ENCODE measurements at places on chromosomes 5 and 9.

DNA sequence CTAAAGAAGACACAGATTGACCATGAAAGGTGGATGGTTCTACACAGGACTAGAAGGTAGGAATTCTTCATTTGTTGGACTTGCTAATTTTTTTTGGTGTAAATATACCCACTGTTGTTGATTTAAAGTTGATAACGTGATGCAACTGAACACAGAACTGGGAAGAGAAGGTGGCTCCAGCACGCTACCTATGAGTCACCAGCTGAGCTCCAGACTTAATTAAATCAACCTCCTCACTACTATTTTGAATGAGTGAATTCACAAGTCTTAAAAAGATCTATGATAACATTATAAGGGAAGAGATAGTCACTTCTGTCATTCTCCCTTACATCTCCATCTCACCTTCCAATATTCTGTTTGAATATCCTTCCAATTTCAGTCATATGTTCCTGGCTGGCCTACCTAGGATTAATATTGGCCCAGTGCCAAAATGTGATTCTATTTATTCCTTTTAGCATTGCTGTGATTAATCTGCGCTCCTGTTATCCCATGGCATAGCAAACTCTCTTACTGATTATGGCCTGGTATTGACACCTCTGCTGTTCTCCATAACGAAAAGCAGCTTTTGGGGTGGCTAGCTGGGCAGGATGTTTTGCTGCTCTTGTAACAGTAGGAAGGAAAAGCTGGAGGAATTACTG lies 135.9 kb upstream of the CCDC152 start:
- no peak for DNase-seq

GRCh38 chr9:93613174-93613573 lies 36.8 kb downstream of the PHF2 start:
- no peak for DNase-seq

GRCh38 chr5:145858959-145859358 lies 13.9 kb downstream of the GRXCR2 start:
- DNase-seq = no peak

DNA sequence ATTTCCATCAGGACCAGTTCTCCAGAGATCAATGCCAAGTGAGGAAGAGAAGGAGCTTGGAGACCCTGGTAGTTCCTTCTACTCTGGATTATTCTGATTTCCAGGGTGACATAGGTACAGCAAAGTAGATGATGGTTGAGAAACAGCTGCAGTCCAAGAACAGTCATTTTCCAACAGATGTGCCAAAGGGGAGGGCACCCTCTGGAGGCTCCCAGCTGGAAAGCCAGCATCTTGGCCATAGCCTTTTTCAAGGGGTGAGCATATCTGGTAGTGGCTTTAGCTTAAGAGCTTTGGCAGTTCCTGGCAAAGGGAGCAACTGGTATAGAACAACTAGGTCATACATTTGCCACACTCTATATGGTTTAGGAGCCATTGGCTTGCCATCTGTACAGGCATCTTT lies 492.7 kb downstream of the RASEF start:
- DNase-seq = no peak

GRCh38 chr9:93083592-93084470 lies 12.2 kb upstream of the CARD19 start:
- DNase-seq = no peak

DNA sequence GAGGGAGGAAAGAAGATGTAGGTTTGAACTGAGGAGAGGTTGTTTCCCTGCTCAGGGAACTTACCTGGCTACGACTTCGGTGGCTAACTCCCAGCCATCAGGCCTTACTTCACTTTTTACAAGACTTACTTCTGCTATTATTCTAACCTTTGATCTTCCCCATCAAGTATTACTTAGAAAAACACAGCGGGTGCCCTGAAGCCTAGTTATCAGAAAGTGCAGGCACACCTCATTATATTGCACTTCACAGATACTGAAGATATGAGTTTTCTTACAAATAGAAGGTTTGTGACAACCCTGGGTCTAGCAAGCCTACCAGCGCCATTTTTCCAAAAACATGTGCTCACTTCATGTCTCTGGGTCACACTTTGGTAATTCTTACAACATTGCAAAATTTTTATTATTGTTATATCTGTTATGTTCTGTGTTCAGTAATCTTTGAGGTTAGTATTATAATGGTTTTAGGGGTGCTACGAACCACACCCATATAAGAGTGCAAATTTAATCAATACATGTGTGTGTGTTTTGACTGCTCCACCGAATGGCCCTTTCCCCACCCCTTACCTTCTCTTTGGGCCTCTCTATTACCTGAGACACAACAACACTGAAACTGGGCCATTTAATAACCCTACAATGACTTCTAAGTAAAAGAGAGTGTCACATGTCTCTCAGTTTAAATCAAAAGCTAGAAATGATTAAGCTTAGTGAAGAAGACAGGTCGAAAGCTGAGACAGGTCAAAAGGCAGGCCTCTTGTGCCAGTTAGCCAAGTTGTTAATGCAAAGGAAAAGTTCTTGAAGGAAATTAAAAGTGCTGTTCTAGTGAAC lies 2102.7 kb upstream of the WWC1 start:
- DNase-seq = no peak

DNA sequence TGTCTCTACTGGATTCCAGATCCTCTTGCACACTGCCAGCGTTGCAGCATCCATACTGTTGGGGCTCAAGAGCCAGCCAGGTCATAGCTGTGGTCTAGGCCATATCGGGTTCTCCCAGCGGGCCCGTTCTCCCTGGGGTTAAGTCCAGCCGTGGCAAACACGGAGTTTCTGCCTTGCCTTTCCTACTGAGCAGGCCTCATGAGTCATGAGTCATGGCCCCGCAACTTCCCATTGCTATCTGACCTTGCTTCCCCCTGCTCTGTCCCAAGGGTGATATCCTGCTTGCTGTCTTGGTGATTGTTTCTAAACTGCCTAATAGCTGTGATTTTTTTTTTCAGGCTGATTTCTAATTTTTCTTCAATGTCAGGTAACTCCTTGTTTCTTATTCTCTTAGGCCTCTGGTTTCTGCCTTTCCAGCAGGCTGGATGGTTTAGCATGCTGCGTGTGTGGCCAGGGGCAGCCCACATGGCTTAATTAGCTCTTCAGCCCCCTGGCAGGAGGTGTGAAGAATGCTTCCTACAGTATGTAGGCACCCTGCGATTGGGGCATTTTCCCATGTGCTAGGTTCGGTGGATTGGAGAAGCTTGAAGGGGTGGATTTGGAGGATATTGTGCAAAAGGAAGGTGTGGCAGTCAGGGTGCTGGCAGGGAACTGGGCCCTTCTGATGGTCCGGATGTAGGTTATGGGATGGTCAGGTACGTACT lies 18.7 kb downstream of the DAPK1 start:
- peak; percentile 50 for DNase-seq

GRCh38 chr5:178461004-178461730 lies 129.0 kb downstream of the COL23A1 start:
- DNase-seq = no peak

DNA sequence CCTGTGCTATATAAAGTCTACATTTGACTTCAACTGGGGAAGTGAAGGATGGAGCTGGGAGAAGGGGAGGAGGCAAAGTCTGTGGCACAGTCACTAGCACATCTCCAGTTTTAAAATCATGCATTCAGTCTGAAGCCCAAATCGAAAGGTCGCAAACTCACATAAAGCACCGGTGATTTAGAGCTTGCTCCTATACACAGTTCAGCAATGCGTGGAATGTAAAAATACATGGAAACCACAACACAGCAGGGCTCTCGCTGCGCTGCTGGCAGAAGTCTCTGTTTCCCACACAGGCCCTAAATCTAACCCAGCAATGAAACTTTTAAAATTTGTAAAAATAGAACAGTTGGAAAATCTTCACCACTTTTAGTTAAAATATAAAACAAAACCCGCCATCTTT lies 68.2 kb downstream of the EBF1 start:
- DNase-seq = no peak

- no peak for DNase-seq
Measured at GRCh38 chr5:170636206-170636605, 132.4 kb downstream of the KCNIP1 start.

GRCh38 chr9:78725503-78725902 lies 428.6 kb downstream of the PSAT1 start:
- no peak for DNase-seq

DNA sequence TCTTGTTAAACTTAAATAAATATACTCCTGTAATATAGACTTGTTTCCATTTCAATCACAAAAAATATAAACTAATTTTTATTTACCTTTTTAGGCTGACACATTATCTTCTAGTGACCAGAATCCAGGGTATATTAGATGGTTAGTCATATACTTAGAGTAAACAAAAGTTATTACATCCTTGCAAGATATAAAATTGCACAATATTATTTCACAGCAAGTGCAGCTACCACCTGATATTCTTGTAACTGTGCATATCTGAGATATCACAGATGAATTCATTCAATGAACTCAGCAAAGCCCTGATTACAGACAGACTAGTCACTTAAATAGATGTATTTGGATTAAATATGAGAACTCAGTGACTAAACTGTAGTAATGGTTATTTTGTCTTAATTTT lies 25.6 kb upstream of the ARRDC3 start:
- no peak for DNase-seq

DNA sequence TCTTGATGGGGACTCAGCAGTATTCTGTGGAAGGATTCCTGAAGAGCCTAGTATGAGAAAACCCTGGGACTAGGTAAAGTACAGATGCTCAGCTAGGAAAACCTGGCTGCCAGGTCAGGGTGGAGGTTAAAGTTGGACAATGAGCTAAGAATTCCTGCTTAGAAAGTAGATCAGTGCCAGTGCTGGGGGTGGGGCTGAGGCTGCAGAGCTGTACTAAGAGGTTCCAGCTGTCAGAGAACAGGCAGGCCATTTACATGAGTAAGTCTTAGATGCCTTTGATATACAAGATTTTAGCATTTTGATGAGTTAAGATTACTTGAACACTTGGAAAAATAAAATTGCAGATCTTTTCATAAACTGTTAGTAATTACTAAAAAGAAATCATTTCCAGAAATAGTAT lies 332.3 kb upstream of the NUDT12 start:
- no peak for DNase-seq

DNA sequence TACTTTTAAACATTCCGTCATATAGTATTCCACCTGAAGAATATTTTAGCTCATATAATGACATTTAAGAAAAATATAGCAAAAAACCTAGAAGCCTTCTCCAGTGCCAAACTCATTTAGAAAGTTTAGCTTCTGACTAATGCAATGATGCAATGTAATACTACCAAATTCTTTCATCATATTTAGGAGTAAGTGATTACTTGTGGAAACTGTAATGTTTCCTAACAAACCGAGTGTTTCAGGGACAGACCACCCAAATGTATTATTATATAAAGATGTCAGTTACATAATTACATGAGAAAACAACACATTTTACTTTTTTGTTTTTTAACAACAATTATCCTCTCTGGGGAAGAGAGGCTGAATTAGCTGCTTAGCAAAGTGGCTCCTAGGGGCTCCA lies 316.2 kb downstream of the ARL15 start:
- no peak for DNase-seq

- no peak for DNase-seq
Measured at GRCh38 chr5:38023799-38024198, 184.0 kb upstream of the GDNF start.

DNA sequence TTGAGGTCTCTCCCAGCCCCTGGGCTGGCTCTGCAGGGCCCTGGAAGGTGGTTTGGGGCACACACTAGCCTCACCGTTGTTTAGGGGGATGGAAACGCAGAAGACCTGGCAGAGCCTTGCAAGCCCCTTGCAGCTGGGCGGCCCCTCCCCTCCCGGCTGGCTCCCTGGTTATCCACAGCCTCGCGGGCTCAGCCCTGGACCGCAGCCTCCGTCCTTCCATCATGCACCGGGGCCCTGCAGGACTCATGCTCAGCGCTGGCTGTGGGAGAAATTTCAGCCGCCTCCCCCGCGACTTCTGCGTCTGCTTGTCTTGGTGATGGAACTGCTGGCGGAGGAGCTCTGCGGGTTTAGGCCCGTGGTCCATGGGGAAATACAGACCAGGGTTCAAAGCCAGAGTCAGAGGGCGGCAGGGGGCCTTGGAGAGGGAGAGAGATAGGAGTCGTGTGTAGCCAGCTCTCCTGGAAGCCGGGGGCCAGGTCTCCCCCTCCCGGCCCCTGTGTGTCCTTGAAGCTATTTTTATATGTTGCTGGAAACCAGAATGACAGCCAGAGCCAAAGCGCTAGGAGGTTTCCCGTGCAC lies 75.8 kb upstream of the IER5L start:
- DNase-seq = no peak

DNA sequence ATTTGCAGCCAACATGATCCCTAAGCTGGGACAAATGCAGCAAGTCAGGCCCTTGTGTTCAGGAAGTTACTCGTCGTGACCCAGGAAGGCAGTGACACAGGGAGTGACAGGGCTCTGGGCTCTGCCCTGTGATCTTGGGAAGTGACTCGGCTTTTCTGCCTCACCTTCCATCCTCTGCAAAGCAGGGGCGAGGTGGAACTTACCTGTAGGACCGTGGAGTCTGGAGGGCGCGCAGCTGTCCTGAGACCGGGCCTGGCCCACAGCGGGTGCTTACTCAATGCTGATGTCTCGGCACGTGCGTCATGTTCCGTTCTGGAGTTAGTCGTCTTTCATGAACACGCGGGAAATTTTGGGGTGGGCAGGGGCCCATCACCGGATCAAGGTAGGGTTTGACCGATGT lies 22.8 kb upstream of the LPCAT1 start:
- DNase-seq = no peak

DNA sequence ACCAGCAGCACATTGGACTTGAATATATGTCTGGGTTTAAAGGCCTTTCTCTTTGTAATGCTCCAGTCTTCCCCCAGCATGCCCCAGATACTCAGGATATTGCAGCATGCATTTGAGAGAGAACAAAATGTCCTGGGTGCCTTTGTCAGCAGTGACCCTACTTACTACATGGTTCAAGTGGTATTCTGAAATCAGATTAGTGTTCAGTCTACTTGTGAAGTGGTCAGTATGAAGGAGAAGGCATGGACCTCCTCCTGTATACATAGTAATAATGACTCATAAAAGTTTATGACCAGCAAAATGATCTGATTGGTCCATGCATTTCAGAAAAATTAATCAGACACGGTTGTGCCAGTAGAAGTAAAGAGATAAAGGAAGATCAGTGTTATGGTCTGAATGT lies 25.4 kb downstream of the GPR21 start:
- no peak for DNase-seq

DNA sequence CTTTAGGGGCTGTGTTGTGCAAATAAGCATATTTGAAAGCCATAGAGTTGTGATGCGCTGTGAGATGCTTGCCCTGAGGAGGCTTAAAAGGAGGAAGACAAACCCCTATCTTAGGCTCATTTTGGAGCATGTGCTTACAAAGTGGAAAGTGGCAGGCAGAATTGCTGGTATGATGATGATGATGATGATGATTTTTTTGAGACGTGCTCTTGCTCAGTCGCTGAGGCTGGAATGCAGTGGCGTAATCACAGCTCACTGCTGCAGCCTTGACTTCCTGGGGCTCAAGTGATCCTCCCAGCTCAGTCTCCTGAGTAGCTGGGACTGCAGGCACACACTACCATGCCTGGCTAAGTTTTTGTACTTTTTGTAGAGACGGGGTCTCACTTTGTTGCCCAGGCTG lies 1.7 kb downstream of the CNOT8 start:
- peak; percentile 2 for DNase-seq

DNA sequence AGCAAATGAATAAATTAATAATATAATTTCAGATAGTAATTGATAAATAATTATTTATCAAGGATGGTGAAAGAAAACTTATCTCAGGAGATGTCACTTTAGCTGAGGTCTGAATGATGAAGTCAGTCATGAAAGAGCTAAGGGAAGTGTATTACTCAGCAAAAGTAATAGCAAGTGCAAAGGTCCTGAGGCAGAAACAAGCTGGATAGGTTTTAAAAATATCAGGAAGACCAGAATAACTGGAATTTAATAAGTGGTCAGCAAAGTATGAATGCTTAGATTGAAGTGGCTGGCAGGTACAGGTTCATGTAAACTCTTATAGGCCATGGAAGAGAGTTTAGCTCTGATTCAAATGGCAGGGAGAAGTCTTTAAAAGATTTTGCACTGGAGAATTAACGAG lies 1.0 kb upstream of the NMUR2 start:
- no peak for DNase-seq
